Bronchial smooth muscle cell (primary cell): ENCODE measurements at places on chromosomes 4 and X. TPM values are rescaled to one million over a fixed set of nuclear protein-coding genes. Genes with fewer than 3 reads are reported as not detected.

NONO gene
- 383 and 436 TPM in 2 replicates for total RNA-seq

MAD2L1 gene
- total RNA-seq: 1.2 and 4.7 TPM in 2 replicates

HOPX gene
- 0.34 and 10.4 TPM in 2 replicates for total RNA-seq

ETDB gene
- not detected in 2 replicates for total RNA-seq

NSDHL gene
- total RNA-seq: 13.7 and 18.4 TPM in 2 replicates

COX18 gene
- 9.4 and 15.1 TPM in 2 replicates for total RNA-seq

PDE5A gene
- total RNA-seq: 314 and 398 TPM in 2 replicates

PCDH19 gene
- total RNA-seq: under 0.01 TPM in 1 of 2 replicates, not detected in the other

CD38 gene
- total RNA-seq: under 0.01 TPM in 1 of 2 replicates, not detected in the other

APOOL gene
- 3.5 and 6.8 TPM in 2 replicates for total RNA-seq

BMPR1B gene
- 0.09 and 0.47 TPM in 2 replicates for total RNA-seq

CDS1 gene
- 0.17 and 0.47 TPM in 2 replicates for total RNA-seq

GRIA3 gene
- total RNA-seq: 2.1 and 6.6 TPM in 2 replicates

PLAC8 gene
- total RNA-seq: under 0.01 TPM in 1 of 2 replicates, not detected in the other

TIGD4 gene
- total RNA-seq: 0.16 and 0.26 TPM in 2 replicates

NXF2B gene
- total RNA-seq: not detected in 2 replicates

SHROOM3 gene
- total RNA-seq: 2.7 and 3.5 TPM in 2 replicates

BEX2 gene
- 0.60 and 1.4 TPM in 2 replicates for total RNA-seq

CASP6 gene
- total RNA-seq: 29.9 and 35.0 TPM in 2 replicates

PWWP3B gene
- under 0.01 TPM in 1 of 2 replicates, not detected in the other for total RNA-seq

RNF212 gene
- 0.09 and 0.32 TPM in 2 replicates for total RNA-seq

S100G gene
- not detected in 2 replicates for total RNA-seq
